Gastrocnemius medialis (tissue), 4 donors: ENCODE measurements at places on chromosomes 7 and 10.

GRCh38 chr10:95998255-95998784 lies 45.1 kb upstream of the CCNJ start:
- no peaks in the 10 kb centered on the region for H3K27me3 ChIP-seq
- no peaks in the 10 kb centered on the region for H3K4me1 ChIP-seq
- no peaks in the 10 kb centered on the region for H3K36me3 ChIP-seq
- no peak for DNase-seq

DNA sequence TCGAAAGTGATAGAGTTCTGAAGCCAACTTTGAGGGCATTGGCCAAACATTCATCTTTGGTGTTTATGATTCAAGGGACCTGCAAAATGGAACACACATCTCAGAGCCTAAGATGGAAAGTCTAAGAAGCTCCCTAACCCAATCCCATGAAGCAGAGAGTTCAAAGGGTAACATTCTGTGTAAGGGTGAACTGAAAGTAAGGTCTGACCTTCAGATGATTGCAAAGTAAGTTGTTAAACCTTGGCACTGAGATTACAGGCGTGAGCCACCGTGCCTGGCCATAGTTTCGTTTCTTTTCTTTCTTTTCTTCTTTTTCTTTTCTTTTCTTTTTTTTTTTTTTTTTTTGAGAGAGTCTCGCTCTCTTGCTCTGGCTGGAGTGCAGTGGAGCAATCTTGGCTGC lies 2.2 kb downstream of the ZNF212 start:
- H3K36me3 ChIP-seq: no peaks in the 10 kb centered on the region
- H3K4me3 ChIP-seq: no peak overlapping the region
- no peak overlapping the region for H3K27ac ChIP-seq
- no peaks in the 10 kb centered on the region for H3K27me3 ChIP-seq
- H3K4me1 ChIP-seq: peaks cover 31% of the 10 kb centered on the region

GRCh38 chr10:110502072-110502845 lies 4.6 kb downstream of the DUSP5 start:
- no peak for DNase-seq
- H3K4me3 ChIP-seq: no peak overlapping the region
- peaks cover 8% of the 10 kb centered on the region for H3K27me3 ChIP-seq
- peaks cover 8% of the 10 kb centered on the region for H3K4me1 ChIP-seq
- H3K36me3 ChIP-seq: no peaks in the 10 kb centered on the region

DNA sequence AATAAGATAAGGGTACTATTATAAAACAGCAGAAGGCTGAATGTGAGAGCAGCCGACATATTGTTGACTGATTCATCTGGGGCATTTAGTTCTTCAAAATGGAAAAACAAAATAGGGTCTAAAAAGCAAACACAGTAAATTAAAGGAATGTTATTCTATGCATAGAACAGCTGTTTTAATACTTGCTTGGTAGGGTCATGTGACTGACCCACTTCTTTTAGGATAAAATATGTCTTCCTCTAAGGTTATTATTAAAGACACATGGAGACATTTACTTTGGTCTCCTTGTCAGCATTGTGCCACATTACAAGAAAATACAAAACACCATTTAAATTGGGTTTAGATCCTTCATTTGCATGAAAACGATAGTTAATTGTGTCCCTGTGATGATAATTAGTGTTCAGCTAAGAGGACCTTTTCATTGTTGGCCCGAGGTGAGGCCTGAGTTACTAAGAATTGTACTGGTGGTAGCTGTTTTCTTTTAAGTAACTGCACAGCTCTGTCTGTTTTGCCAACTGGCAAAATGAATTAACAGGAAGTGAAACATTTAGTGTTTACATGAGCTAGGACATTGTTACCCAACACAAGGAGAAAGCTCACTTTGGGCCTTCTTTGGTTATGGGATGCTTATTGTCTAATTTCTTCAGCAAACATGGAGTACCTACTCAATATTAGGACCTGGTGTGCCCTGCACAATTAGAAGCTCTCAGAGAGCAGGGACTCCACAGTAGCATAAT lies 764.4 kb downstream of the LRMDA start:
- H3K36me3 ChIP-seq: no peaks in the 10 kb centered on the region
- no peak overlapping the region for H3K4me3 ChIP-seq
- DNase-seq: no peak
- H3K4me1 ChIP-seq: no peaks in the 10 kb centered on the region
- no peak overlapping the region for H3K27ac ChIP-seq
- H3K27me3 ChIP-seq: no peaks in the 10 kb centered on the region

DNA sequence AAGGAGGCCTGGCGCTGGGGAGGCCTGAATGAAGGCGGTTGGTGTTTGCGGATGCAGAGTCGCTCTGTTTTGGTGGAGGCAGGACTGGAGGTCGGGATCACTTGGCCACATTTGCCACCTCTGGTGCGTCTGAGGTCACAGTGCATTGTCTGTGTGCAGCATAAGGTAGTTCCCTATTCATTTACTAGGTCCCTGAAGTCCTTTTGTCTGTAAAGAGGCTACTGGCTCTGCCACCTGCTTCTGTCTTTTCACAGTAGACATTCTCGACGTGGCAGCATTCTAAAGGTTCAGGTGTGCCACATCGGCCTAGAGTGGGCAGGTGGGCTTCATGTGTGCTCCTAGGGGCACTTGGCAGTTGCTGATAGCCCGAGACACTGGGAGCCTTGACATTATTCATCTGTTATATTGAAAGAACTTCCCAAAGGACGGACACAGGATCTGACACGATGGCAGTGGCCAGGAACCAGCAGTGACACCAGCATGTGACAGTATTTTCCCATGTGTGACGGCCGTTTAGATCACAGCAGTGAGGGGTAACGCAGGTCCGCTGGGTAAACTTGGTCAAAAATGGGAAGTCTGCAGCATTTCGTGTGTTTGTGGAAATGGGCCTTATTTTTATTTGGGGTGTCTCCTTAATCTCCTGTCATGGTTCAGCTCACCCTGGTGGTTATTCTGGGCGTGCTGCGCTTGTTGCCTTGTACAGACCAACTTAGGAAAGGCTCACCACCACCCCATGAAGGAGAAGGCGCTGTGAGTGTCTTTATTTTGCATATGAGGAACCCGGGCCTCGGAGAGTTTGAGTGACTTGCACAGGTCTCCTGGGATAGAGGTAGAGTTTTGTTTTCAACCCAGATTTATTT lies 5.9 kb downstream of the MGMT start:
- H3K4me1 ChIP-seq: peaks cover 3% of the 10 kb centered on the region
- DNase-seq: no peak
- H3K4me3 ChIP-seq: no peak overlapping the region
- H3K27me3 ChIP-seq: no peaks in the 10 kb centered on the region

DNA sequence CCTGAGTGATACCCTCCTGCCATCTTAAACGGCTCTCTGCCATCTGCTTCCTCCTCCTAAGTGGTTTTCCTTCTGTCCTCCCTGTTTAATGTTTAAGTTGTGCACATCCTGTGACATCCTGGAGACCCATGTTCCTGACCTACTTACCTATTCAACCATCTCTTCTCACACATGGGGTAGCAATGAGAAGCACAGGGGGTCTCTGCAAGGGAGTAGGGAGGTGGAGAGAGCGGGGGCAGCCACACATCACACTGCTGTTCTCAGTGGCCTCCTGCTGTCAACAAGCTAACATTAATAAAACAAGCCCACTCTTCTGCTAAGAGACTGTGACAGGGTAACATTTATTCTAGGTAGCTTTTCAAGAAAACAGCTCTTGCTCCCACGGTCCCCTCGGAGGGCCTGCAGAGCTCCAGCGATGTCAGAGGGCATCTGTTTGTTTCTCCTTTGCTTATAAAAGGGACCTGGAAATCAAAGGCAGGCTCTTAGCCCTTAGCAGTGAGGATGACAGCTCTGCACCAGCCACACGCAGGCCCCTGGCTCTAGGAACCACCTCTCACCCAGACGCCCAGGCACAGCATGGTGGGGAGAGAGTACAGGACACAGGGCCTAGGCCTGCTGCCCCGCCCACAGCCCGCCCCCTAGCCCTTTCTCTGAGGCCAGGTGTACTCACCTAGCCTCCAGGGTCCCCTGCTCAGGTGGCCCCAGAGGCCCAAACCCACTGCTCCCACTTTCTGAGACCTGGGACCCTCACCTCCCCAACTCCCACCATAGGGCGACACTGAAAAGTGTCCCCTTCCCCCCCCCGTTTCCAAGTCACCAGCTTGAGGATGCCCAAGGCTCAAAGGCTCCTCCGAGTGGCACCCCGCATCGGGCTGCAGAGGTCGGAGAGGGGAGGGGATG lies 943 bp upstream of the SLC18A2 start:
- H3K27me3 ChIP-seq: peaks cover 24% of the 10 kb centered on the region
- no peak overlapping the region for H3K4me3 ChIP-seq
- no peak for DNase-seq
- H3K36me3 ChIP-seq: no peaks in the 10 kb centered on the region

DNA sequence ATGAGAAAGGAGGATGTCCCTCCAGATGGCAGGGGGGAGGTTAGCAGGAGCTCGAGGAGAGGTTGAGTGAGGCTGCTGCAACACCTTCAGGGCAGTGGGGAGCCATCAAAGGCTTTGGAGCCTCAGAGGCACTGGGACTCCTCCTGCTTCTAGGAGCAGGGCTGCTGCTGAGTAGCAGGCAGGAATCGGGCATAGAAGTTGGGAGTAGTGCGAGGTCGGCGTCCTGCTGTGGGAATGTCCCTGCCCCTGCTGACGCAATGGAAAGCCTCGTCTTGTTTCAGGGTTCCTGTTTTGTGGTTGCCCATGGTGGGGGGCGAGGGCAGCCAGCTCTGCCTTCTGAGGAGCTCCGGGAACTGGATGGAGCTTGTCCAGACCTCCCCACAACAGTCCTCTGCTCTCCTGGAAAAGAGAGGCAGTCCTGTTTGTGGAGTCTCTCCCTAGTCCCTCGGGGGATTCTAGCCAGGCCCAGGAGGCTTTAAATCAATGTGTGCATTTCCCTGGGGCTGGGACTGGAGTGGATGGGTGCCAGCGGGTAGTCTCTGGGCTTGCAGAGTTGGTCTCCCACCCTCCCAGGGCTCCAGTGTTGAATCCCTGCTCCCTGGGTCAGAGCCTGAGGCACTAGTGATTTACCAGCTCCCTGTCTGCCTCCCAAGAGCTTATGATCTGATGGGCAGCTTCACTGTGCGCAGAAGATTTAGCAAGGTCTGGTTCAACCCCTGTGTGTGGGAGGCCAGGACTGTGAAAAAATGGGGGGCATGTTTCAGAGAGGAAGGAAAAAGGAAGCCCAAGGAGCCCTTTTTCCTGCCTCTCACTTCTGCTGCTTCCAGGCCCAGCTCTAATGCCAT lies 98.7 kb upstream of the PPIF start:
- H3K27ac ChIP-seq: peak overlapping the region; percentile 79
- peaks cover 67% of the 10 kb centered on the region for H3K4me1 ChIP-seq
- no peak for DNase-seq
- H3K36me3 ChIP-seq: no peaks in the 10 kb centered on the region
- H3K27me3 ChIP-seq: no peaks in the 10 kb centered on the region
- H3K4me3 ChIP-seq: no peak overlapping the region
